Spinal cord (tissue), 10 donors: ENCODE measurements at places on chromosomes 5 and 9.

- DNase-seq = no peak
Measured at GRCh38 chr9:115877852-115878438, 275.6 kb upstream of the PAPPA start.

DNA sequence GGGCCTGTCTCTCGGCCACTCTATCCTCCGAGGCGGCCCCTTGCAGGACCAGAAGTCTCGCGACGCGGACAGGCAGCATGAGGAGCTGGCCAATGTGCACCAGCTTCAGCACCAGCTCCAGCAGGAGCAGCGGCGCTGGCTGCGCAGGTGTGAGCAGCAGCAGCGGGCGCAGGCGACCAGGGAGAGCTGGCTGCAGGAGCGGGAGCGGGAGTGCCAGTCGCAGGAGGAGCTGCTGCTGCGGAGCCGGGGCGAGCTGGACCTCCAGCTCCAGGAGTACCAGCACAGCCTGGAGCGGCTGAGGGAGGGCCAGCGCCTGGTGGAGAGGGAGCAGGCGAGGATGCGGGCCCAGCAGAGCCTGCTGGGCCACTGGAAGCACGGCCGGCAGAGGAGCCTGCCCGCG is 283.5 kb downstream of the ARHGEF28 start:
- no peak for DNase-seq

- no peak for DNase-seq
Measured at GRCh38 chr9:28808042-28808441, 1234.8 kb upstream of the C9orf72 start.

GRCh38 chr5:11863911-11864310 is 40.3 kb downstream of the CTNND2 start:
- DNase-seq = no peak
